ENCODE measurements at places on chromosomes 2 and 18. TPM values are rescaled to one million over a fixed set of nuclear protein-coding genes. Genes with fewer than 3 reads are reported as not detected.

DNA sequence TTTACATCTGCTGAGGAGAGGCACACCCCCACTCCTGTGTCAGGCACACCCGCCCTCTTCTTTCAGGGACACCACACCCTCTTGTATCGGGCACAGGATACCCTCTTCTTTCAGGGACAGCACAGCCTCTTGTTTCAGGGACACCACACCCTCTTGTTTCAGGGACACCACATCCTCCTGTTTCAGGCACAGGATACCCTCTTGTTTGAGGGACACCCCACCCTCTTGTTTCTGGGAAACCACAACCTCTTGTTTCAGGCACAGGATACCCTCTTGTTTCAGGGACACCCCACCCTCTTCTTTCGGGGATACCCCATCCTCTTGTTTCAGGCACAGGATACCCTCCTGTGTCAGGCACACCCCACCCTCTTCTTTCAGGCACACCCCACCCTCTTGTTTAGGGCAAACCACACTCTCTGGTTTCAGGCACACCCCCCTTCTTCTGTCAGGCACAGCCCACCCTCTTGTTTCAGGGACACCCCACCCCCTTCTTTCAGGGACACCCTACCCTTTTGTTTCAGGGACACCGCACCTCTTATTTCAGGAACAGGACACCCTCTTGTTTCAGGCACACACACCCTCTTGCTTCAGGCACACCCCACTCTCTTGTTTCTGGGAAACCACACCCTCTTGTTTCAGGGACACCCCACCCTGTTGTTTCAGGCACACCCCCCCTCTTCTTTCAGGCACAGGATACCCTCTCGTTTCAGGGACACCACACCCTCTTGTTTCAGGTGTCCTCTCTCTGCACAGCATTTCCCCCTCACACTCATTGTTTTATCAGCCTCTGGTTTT is 96.2 kb downstream of the TPO start:
- DNase-seq: no peak

DNA sequence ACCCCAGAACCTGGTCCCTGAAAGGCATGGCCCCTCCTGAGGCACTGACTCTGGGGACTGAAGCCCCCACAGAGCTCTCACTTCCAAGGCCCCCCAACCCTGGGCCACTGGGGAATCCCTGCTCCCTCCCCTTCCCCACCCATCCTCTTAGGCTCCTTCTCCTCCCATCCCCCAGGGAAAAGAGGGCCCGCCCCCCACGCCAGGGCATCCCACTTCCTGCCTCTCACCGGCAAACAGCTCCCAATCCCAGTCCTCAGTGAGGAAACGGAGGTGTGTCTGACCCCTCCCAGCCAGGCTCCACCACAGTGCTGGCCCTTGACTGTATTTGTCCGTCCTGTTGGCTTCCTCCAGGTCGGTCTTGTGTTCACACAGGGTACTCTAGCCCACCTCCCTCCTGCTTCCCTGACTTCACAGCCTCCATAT is 35.0 kb upstream of the PTMA start:
- no peak for DNase-seq

DNA sequence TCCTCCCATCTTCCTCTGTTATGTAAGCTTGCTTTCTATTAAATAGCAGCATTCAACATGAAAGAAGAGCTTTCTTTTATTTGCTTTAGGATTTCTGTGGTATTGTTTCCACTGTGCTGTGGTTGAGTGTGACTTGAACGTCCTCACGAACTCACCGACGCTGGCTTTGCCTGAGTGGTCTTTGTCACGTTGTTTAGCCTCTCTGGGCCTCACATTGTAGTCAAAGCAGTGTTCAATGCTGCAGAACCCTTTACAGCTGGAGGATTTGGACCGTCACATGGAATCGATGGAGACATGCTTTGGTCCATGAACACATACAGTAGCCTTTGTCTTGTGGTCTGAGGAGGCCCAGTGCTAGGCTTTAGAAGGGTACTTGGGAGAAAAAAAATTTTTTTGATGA is 66.3 kb downstream of the TANC1 start:
- no peak for DNase-seq

GRCh38 chr2:205187731-205188130 is 494.6 kb upstream of the NRP2 start:
- no peak for DNase-seq

- no peak for DNase-seq
Observed at GRCh38 chr2:193520709-193521458, 1326.2 kb upstream of the TMEFF2 start.

DNA sequence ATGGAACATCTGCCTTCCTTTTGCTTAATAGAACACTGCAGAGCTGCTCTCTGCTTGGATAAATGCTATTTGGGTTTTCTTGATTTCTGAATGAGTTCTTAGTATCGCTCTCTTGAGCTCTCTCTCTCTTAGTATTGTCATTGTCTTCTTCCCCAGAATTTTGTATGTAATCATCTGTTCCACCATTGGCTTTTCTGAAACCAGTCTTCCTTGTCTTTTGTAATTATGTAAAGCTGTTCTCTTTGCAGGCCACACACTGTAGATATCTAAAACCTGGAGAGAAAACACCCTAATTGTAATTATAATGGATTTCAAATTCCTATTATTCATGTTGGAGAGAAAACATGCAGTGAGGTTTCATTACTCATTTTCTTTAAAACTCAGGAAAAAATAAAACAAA is 333.1 kb upstream of the CHAC2 start:
- no peak for DNase-seq

NCK2 gene
- 64.9 TPM for total RNA-seq

DNA sequence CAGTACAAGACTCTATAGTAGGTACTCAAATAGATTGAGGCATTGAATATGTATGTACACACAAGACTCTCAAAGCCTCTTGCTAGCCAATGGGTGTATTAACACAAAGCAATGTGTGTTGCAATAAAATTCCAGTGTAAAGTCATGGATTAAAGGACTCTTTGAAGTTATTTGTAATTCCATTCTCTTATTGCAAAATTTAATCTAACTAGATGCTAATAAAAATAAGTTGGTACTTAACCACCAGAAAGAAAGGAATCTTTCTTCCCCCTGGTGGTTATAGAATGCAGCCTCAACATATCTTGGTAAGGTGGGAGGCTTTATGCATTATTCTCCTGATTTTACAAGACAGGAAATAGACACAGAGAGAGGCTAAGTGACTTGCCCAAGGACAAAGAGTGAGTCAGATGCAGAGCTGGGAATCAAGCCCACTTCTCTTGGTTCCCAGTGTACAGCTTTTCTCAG is 18.0 kb downstream of the LRP1B start:
- no peak for DNase-seq

SLC25A52 gene
- total RNA-seq: not detected

MSTN gene
- total RNA-seq: 1.4 TPM

- DNase-seq: no peak
Observed at GRCh38 chr18:11991021-11991795, 9.9 kb downstream of the IMPA2 start.

DNA sequence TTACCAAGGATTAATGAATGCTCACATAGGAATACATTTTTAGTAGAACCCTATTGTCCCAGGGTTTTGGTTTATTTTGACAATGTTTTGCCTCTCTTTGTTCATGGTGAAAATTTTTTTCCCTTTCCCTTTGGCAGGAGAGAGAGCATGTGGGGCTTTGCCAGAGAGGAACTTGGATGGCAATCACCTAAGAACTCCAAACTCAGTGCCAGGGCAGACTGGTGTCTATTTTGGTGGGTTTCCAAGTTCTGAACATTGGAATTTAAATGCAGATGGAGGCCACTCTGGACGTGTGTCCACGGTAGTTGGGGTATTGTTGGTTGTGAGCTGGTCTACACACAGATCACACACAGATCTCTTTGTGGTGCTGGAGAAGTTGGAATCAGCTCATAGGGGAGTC is 2091.1 kb upstream of the PIK3C3 start:
- peak; percentile 33 for DNase-seq

DNA sequence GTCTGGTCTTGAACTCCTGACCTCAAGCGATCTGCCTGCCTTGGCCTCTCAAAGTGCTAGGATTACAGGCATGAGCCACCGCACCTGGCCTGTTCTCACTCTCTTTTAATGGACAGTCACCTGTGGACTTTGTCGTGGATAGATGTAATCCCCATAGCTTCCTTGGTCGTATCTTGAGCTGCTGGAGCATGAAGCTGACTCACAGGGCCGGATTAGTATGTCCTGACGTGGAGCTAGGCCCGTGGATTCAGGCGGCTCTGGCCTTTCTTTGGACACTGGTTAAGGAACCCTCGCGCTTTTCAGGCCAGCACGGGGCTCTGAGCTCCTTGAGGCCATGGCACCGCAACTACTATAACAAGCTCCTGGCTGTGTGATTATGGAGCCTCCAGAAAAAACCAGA is 27.5 kb upstream of the GBX2 start:
- DNase-seq: no peak
